Activated CD8-positive, alpha-beta memory T cell treated with anti-CD3 and anti-CD28 coated beads, Interleukin-2, amount 10 ng/mL, durations not matched to agents 7 days and 5 days (primary cell): ENCODE measurements at places on chromosomes 16 and 17. TPM values are rescaled to one million over a fixed set of nuclear protein-coding genes. Genes with fewer than 3 reads are reported as not detected.
A peak's percentile ranks its signal among the peaks of the same experiment; 100 is the strongest.

The DPEP2 gene
- total RNA-seq = 4.7 TPM

The SMIM5 gene
- not detected for total RNA-seq

The CTRB1 gene
- total RNA-seq = not detected

The AURKB gene
- 234 TPM for total RNA-seq

The TMEM88 gene
- total RNA-seq = 1.2 TPM

The CORO6 gene
- total RNA-seq = 7.0 TPM

The NPIPB2 gene
- 14.9 TPM for total RNA-seq

The SULT1A4 gene
- total RNA-seq = 2.2 TPM

The RPA1 gene
- 249 TPM for total RNA-seq

The SLC13A2 gene
- not detected for total RNA-seq

DNA sequence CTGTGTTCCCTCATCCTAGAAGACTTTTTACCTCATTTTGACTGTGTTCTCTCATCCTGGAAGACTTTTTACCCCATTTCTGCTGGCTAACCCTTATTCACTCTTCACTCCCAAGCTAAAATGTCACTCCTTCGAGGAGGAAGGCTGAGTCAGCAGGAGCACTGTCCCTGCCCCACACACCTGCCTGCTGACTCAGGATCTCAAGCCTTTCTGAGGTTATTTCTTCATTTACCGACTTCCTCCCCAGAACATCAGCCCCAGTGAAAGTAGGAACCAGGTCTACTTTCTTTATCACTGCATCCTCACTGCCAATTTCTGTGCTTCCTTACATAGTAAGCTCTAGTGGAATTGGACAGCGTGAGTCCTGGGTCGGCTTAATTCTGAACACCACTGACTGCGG is 220.6 kb downstream of the HS3ST4 start:
- no peak for DNase-seq

GRCh38 chr17:68507576-68507975 is 4.7 kb upstream of the PRKAR1A start:
- DNase-seq = no peak

- DNase-seq = no peak
These were observed 17.7 kb downstream of the USP10 start for GRCh38 chr16:84717484-84717883.

- DNase-seq = no peak
These were observed 7.4 kb upstream of the ZNF469 start for GRCh38 chr16:88375236-88375975.

DNA sequence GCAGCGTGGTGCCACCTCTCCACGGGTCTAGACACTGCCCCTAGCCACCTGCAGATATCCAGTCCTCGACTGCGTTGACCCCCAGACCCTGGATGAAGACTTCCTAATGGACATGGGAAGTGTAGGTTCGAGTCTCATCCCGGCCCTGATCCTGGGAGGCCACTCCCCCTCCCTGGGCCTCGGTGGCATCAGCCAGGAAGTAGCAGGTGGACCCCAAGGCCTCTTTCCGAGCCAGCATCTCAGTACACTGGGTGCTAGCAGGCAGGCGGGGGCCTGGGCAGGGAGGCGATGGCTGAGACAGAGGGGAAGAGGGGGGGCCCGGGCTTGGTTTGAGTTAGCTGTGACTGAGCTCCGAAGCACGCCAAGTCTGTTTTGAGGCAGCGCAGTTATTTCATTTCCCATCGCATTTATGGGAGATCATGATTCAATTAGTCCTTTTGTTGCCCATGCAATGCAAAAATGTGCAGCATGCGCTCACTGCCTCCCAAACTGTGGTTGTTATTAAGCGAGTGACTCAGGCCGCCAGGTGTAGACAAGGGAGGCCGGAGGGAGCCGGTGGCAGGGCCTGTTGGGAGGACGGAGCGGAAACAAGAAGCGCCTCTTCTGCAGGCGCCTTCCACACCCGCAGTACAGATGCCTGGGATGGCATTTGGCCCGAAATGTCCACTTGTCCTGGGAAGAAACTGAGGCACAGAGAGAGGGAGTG is 25.3 kb upstream of the ZNF469 start:
- DNase-seq = no peak

GRCh38 chr17:34562387-34562786 is 17.0 kb upstream of the TMEM132E start:
- no peak for DNase-seq

DNA sequence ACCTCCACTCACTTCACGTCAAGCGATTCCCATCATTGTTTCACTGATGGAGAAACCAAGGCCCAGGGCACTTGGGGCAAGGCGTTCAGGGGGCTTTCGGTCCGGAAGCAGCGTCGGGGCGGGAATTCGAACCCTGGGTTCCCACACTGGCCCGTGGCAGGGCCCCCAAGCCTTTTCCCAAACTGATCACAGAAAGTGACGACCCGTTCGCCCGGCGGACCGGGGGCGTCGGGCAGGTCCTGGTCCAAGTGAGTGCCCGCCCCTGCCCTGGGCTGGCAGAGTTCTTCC is 856 bp upstream of the MON1B start:
- no peak for DNase-seq

- no peak for DNase-seq
These were observed 24.1 kb upstream of the KCNJ16 start for GRCh38 chr17:70050931-70051330.

DNA sequence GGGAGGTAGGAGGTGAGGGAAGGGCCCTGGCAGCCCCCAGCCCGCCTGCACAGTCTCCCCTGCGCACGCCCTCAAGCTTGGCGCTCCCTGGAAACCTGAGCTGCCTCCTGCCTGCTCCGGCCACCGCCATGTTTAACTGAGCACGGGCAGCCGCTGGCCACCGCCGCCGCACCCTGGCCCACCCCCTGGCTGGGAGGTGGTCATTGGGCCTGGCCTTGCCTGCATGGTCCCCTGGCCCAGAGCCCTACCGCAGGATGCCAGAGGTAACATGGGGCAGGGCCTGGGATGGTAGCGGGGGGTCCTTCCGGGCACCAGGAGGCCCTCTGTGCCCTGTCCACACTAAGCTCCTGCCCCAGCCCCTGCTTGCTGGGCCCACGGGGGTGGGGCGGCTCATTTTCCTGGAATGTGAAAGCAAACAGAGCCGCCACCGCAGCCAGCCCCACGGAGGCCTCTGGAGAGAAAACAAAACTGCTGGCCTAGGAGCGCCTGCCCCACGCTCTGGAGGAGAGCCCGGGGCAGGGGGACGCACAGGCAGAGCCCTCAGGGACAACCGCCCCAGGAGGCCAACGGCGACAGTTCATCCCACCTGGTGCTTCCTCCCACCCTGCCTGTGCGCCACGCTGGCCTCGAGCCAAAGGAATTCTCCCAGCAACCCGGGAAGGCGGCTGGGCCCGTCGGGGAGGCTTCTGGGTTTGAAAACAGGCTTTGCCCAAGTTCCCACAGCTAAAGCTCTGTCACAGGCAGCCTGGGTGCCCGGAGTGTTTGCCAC is 8.9 kb downstream of the NHERF2 start:
- DNase-seq = no peak

- DNase-seq = no peak
These were observed 146.4 kb downstream of the SOCS1 start for GRCh38 chr16:11109566-11109965.

DNA sequence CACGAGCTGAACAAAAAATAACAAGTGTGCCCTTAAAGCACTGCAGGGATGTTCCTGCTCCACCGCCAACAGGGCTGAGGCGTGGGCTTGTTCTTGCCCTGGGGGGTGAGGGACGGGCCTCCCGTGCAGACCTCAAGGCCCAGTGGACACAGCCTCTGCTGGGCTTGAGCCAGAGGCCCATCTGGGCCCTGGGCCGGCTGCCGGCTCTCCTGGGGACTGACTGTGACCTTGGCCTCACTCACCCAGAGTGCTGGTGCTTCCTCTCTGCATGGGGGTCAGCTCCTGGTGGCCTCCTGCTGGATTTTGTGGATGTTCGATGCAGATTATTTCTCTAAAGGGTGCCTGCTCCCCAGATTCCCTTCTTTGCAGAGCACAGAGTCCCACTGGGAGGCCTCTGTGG is 54.2 kb upstream of the CDR2 start:
- no peak for DNase-seq

- DNase-seq = peak; percentile 95
These were observed at the start of gene PEX12 for GRCh38 chr17:35578197-35578928. TSS of gene PEX12 (minus strand) at chr17:35578571. CDS start at chr17:35578021, 550 bp downstream.

GRCh38 chr16:59859676-59860402 is 1125.7 kb upstream of the GOT2 start:
- no peak for DNase-seq

DNA sequence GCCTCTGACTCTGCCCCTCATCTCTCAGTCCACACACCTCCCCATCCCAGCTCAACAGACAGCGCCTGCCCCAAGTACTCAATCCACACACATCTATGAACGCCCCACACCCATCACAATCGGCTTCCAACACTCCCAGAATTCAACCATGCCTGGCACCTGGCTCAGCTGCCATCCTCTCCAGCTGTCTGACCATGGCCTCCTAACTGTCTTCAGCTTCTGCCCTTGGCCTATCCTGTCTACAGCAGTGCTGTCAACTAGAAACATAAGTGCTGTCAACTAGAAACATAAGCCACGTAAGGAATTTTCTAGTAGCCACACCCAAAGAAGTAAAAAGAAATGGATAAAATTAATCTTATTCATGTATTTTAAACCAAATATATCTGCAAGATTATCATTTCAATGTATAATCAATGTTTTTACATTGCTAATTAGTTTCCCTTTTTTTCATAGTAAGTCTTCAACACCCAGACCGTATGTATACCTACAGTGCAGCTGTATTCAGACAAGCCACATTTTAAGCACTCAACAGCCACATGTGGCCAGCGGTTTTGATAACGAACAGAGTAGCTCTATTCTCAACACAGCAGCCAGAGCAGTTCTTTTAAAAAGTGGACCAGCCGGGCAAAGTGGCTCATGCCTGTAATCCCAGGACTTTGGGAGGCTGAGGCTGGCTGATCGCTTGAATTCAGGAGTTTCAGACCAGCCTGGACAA is 48.6 kb upstream of the ZNF423 start:
- DNase-seq = no peak

- peak; percentile 90 for DNase-seq
These were observed at the start of gene C17orf107 for GRCh38 chr17:4899341-4900230. TSS of gene C17orf107 (plus strand) at chr17:4899536. CDS start at chr17:4899763, 227 bp downstream.

GRCh38 chr16:89395150-89396142 is 94.9 kb downstream of the ANKRD11 start:
- DNase-seq = no peak

- DNase-seq = no peak
These were observed 261.2 kb downstream of the CBLN1 start for GRCh38 chr16:49020436-49020835.

DNA sequence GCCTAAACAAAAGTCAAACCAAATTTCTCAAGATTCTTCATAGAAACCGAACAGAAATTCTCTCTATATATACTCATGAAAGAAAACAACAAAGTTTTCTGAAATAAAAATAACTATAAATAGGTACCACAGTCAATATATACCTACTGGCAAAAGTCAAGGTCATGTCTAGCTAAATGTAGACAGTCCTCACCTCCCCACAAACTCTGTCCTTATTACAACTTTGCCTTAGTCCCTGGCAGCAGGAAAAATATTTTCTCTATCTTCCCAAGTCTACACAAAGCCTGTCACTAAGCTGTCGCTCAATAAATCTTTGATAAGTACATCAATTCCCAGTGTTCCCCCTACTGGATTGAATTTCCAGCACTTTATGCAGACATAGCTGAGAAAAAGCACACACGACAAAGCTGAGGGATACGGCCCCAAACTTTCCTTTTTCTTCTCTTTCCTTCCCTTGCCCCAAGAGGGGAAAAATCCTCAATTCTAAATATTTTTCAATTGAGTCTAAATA is 2.7 kb downstream of the CFAP20 start:
- no peak for DNase-seq

DNA sequence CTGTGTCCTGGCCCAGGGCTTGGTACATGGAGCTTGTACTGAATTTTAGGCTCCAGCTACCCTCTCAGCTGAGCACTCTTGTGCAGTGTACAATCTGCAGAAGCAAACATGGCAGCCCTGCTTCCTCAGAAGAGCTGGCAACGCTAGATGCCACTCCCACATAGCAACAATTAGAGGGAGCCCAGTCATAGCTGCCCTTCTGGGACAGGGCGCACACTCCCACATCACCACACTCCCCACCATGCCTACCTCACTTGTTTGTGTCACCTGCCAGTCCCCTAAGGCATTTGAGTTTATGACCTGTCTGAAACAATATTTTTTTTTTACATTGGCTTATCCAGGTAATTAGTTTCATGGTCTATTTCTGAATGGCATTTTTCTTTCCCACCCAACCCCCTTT is 72.3 kb downstream of the C17orf67 start:
- no peak for DNase-seq

DNA sequence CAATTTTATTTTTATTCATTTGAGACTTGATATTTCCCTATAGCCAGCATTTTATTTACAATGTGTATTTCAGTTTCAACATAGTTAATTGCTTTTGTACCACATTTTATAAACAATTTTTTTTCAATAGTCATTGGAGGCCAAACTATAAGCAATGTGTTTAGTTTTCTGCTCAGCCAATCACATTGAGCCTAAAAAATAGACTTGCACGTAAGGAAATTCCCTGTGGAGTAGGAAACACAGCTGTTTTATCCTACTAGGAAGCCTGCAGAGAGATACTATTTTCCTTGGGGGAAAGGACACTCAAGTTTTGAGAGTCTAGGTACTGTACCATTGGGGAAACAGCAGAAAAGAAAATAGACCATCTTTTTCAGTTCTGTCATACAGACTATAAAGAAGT is 410.2 kb upstream of the GOT2 start:
- DNase-seq = no peak

GRCh38 chr17:36550491-36551417 is 6.0 kb downstream of the GGNBP2 start:
- no peak for DNase-seq

- DNase-seq = no peak
These were observed 83.2 kb downstream of the NTN1 start for GRCh38 chr17:9104370-9105041.

GRCh38 chr17:58338454-58338840 is 9.9 kb upstream of the TSPOAP1 start:
- no peak for DNase-seq

DNA sequence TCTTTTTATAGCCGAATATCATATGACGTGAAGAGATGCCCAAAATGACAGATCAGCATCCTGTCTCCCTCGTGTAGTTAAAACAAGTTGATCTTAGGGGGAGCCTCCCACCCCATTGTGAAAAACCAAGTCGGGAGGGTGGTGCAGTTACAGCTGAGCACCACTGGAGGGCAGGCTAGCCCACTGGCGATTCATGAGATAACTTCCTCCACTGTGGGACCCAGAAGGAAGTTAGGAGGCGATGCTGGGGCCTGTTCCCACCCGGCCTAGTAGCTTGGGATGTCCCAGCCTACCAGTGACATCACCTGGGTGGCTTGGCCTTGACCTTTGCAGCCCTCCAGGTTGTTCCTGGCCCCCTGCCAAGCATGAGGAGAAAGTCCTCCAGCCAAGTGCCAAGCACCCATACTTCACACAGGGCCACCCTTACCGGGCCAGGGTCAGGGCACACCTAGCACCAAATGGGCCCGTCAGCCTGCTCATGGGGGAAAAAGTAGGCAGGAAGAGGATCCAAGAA is 8.1 kb upstream of the CPNE2 start:
- peak; percentile 84 for DNase-seq

GRCh38 chr16:3792472-3793012 is 75.2 kb upstream of the TRAP1 start:
- no peak for DNase-seq

GRCh38 chr16:396199-396598 is 800 bp upstream of the NME4 start:
- DNase-seq = no peak

GRCh38 chr17:28412099-28412498 is 6.1 kb upstream of the SLC46A1 start:
- no peak for DNase-seq

GRCh38 chr16:3716831-3717234 is 491 bp downstream of the TRAP1 start:
- DNase-seq = peak; percentile 60
